Central memory CD8-positive, alpha-beta T cell (primary cell): ENCODE measurements at places on chromosomes 7 and 10.

GRCh38 chr10:84563355-84563754, 235.0 kb downstream of the CCSER2 start:
- DNase-seq = no peak

DNA sequence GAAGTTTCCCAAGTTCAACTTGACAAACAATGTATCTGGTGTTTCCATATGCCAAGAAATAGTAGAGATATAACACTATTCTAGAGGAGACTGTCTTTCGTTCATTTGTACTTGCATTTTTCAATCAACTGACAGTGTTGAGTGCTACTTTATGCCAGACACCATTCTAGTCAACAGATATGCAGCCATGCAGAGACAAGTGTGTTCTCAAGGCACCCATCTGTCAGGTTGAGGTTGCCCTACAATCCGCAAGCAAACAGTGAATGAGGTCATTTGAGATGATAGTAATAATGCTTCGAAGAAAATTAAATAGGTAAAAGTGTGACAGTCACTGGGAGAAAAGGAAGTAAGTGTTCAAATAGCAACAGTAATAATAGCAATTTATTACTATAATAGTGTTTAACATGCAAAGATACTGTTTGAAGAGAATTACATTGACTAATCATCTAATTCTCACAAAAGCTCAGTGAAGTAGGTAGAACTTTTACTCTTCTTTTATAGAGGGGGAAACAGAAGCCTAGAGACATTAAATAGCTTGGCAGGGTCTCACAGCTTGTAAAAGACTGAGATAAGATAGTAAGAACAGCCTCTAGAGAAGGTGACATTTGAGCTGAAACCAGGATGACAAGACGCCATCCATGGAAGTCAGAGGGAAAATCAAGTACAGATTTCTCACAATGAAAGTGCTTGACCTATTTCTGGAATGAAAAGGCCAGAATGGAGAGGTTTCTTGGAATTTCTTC, 936.9 kb downstream of the SORCS3 start:
- no peak for DNase-seq

- no peak for DNase-seq
Measured at GRCh38 chr7:13948019-13948801, 41.3 kb downstream of the ETV1 start.

DNA sequence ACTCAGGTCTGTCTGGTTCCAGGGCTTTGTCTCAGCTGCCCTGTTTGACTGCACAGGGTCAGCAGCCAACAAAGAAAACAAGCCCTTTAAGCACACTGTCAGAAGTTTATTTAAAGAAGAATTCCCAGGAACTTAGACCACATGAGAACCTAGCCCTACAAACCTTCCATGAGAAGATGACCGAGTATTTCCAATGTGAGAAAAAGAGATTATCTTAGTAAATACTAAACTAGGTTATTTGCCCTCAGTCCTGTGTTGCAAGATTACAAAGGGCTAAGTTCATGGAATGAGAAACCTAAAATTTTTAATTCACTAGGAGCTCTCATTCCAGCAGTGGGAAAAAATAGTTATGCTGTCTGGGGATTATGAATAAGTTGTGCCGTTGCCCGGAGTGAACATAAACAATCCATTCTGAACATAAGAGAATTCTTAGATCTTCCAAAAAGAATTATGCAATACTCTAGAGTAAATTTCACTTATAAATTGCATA, 46.7 kb downstream of the NOC3L start:
- no peak for DNase-seq

DNA sequence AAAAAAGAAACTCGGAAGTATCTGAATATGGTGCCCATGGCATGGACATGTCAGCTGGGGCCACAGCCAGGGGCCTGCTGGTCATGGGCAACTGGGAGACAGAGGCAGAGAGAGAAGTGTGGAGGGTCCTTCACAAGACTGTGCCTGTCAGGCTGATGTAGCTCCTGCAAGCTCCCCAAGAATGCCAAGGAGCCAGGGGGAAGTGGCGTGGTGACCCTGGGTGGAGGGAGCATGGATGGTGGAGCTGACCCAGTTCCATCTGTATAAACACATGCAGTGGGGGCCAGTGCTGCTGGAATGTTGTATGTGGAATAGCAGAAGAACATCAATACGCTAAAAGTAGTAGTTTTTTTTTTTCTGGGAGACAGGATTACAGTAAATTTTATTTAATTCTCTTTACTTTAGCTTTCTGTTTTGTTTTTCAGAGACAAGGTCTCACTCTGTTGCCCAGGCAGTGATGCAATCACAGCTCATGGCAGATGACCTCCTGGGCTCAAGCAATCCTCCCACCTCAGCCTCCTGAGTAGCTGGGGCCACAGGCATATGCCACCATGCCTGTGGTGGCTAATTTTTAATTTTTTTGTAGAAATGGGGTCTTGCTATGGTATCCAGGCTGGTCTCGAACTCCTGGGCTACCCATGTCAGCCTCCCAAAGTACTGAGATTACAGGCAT, 10.5 kb upstream of the ZMIZ2 start:
- DNase-seq = no peak

GRCh38 chr7:68146983-68147382, 1150.3 kb downstream of the TYW1 start:
- no peak for DNase-seq

DNA sequence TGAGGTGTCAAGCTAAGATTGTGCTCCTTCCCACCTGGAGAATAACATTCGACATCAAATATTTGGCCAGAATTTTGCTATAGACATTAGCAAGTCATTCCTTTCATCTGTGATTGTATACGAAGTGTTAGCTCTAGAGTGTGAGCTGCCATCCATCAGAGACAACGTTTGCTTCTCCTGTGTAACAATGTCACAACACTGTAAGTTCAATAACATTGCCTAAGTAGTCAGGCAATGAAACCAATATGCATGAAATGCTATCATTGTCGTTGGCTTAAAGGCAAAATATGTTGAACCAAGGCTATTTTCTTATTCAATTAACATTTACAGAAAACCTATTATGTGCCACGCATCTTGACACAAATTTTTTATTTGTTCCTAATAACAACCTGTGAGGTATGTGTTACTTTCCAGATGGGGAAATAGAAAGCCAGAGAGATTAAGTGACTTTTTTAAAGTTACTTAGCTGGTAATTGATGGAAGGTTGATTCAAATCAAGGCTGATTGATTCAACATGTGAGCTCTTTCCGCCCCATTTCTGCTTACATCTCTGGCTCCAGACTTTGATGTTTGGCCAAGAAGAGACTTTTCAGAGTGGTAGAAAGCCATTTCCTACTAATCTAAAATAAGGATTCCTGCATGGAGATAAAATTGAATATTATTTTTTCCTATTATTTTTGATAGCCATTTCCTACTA, 32.0 kb downstream of the BET1 start:
- DNase-seq = no peak

DNA sequence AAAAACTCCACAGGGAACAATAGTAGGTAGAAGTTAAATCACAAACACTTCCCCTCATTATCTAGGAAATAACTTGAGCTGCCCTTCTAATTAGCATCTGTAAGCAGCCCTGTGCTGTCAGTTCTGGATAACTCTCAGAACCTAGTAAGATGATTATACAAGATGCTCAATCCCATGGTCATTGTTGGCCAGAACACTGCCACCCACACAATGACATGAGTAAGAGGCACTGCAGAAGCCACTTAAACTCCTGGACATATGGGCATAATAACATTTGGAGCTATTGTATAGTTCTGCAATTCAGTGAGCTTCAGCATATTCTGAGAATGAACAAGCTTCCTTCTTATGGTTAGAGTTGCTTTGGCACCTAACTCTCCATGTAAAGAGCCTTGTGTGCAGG, 153.8 kb downstream of the PLPP4 start:
- no peak for DNase-seq

- DNase-seq = no peak
Measured at GRCh38 chr7:151621961-151622360, 102.3 kb upstream of the RHEB start.

GRCh38 chr10:131725581-131726069, 175.2 kb upstream of the PPP2R2D start:
- no peak for DNase-seq

DNA sequence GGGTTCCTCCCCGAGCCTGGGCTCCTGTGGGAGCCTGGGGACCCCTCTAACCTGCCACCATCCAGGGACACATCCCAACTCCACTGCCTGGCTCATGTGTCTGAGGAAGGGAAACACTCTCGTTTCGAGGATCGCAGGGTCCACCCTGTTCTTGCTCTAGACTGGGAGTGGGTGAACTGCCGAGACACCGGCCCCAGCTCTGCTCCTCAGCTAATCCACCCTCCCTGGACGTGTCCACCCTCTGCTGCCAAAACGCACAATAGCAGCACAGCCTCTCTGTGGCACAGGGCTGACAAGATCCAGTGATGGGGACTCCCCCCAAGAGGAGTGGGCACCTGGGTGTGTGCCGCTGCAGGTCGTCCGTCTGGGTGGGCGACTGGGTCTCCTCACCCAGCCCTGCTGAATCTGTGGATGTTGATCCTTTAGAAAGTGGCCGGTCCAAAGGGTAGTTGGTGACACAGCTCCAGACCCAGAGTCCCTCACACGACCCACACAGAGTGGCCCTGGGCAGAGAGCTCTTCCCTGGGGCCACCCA, 65.2 kb upstream of the FAM20C start:
- no peak for DNase-seq

DNA sequence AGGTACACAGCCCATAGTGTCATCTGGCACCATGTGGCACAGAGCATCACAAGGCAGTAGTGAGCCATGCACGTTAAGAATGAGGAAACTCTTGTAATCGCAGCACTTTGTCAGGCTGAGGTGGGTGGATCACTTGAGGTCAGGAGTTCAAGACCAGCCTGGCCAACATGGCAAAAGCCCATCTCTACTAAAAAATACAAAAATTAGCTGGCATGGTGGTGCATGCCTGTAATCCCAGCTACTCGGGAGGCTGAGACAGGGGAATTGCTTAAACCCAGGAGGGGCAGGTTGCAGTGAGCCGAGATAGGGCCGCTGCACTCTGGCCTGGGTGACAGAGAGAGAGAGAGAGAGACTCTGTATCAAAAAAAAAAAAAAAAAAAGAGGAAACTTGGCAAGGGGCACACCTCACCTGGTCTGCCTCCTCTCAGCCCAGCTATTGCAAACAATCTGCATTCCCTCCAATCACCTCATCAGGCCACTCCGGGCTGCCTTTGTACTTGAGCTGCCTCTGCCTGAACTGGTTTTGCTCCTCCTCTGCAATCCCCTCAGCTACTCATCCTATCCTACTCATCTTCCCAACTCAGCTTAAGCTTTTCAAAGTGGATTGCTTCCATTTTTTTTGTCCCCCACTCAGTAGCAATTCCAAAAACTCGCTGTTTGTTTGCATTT, 46.0 kb upstream of the OPTN start:
- DNase-seq = no peak

DNA sequence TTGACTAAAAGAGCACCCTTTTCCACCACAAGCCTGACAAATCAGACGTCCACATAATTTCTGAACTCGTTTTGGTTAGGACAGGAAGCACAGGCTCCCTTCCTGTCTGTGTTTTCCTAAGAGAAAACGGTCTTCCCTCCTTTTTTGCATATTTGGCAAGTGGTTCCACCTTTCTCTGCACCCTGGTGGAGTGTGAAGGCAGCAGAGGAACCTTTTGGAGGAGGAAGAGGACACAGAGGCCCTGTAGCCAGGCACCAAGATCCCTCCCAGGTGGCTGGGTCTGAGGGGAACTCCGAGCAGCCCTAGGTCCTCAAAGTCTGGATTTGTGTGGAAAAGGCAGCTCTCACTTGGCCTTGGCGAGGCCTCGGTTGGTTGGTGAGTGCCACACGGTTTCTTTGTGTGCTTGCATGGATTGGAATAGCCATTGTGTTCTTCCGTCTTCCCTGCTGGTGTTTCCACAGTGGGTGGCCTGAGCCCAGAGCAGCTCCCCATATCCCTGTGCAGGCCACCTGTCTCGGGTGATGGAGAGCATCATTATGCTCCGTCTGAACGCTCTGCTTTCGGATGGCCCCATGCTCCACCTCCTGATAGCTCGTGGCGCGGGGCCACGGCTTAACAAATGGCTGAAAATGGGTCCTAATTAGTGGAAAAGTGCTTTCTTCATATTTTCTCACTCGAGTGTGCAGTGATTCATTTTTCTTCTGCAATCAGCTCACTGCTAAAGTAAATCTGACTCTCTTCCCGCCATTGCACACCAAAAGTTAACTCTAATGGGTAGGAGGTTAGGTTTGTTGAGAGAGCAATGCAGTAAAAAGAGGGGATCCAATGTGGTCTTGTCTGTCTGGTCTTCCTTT, 4.2 kb downstream of the IKZF1 start:
- no peak for DNase-seq

- peak; percentile 51 for DNase-seq
Measured at GRCh38 chr7:76020031-76020714, 25.8 kb upstream of the TMEM120A start.

GRCh38 chr7:103445228-103446048, 569 bp downstream of the SLC26A5 start:
- DNase-seq = no peak

- DNase-seq = no peak
Measured at GRCh38 chr10:90787393-90788198, 70.2 kb downstream of the HTR7 start.

DNA sequence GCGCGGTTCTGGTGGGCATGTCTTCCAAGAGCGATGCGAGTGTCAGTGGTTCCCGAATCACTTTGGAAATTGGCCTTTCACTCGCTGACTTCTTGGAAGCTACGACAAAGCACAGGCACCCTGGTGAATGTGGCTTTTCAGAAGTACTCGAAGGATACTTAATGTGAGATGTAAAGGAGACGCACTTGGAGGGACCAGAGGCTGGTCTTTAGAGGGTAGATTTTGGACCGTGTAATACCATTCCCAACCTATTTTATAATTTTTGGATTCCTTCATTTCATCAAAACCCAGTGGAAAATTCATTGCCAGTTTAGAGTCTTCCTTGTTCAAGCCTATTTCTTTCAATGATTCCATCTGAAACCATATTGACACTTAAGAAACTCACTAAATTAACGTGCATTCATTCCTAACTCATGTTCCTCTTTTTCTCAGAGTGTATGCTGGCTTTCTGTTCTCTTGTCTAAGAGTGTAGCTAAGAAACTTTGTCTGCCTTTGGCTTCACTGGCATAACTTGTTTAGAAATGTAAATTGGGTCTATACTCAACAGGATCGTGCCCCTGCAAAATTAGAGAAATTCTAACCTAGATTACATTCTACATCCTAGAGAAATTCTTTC, 645 bp upstream of the COPG2 start:
- no peak for DNase-seq

GRCh38 chr7:91512958-91513357, 248.7 kb downstream of the FZD1 start:
- DNase-seq = no peak

GRCh38 chr10:128751284-128751683, 625.1 kb upstream of the MKI67 start:
- no peak for DNase-seq

DNA sequence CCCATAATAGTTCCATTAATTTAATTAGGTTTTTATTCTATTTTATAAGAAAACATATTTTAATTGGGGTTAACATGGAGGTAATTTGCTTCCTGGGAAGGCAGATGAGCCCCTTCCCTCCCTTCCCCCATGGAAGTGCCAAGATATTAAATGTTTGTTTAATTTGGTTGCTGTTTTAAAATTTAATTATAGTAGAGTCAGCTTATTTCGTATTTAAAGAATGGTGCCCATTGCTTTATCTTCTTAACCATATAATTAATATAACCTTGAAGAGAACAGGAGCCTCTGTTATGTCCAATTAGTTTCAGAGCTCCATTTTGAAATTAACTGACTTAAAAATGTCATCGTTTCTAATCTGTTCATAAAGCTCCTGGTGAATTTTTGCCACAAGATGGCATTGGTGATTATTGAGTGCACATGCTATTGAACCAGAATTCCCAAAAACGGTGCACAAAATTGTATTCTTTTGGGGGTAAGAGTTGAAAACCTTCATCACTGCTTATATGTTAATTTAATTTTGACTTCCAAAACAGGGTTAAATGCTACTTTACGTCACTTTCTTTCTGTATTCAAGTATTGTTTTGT, 26.0 kb downstream of the KLHDC10 start:
- DNase-seq = no peak

- DNase-seq = no peak
Measured at GRCh38 chr7:75049817-75050216, 23.8 kb downstream of the RCC1L start.
